ENCODE measurements at places on chromosomes 5 and 9. TPM values are rescaled to one million over a fixed set of nuclear protein-coding genes. Genes with fewer than 3 reads are reported as not detected.

Gene CDC20B
- not detected for total RNA-seq

DNA sequence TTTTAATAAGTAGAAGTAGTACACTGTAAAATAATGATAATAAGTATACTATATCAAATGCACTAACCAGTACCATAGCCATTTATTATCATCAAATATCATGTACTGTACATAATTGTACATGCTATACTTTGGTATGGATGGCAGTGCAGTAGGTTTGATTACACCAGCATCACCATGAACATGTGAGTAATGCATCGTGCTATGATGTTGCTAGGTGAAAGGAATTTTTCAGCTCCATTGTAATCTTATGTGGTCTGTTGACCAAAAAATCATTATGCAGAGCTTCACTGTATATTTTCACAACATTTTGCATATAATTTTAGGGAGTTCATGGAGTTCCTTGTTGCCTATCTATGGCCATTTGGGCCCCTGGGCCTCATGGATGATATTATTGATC lies 72.2 kb upstream of the HMHB1 start:
- H3K36me3 ChIP-seq, result no peaks in the 10 kb centered on the region
- no peaks in the 10 kb centered on the region for H3K4me1 ChIP-seq
- no peak for DNase-seq
- H3K27me3 ChIP-seq, result no peaks in the 10 kb centered on the region
- H3K4me3 ChIP-seq, result no peak overlapping the region

- H3K27ac ChIP-seq, result no peak overlapping the region
- no peak overlapping the region for H3K4me3 ChIP-seq
- no peak for DNase-seq
- no peaks in the 10 kb centered on the region for H3K27me3 ChIP-seq
- no peaks in the 10 kb centered on the region for H3K36me3 ChIP-seq
These were observed 28.9 kb downstream of the ARHGEF28 start for GRCh38 chr5:73654819-73655318.

Gene UGCG
- total RNA-seq, result 24.1 TPM

GRCh38 chr5:14850419-14851049 lies 21.0 kb downstream of the ANKH start:
- no peak overlapping the region for H3K27ac ChIP-seq
- no peaks in the 10 kb centered on the region for H3K4me1 ChIP-seq
- no peak for DNase-seq
- peaks cover 16% of the 10 kb centered on the region for H3K36me3 ChIP-seq
- no peaks in the 10 kb centered on the region for H3K27me3 ChIP-seq

GRCh38 chr5:919356-920000 lies 26.8 kb downstream of the TRIP13 start:
- no peaks in the 10 kb centered on the region for H3K27me3 ChIP-seq
- no peaks in the 10 kb centered on the region for H3K36me3 ChIP-seq
- no peak overlapping the region for H3K27ac ChIP-seq
- no peak overlapping the region for H3K4me3 ChIP-seq
- no peak for DNase-seq

Gene LCN9
- not detected for total RNA-seq

All from T-cell (primary cell).